Caki2 (cell line): ENCODE measurements at places on chromosomes 16 and 17.

DNA sequence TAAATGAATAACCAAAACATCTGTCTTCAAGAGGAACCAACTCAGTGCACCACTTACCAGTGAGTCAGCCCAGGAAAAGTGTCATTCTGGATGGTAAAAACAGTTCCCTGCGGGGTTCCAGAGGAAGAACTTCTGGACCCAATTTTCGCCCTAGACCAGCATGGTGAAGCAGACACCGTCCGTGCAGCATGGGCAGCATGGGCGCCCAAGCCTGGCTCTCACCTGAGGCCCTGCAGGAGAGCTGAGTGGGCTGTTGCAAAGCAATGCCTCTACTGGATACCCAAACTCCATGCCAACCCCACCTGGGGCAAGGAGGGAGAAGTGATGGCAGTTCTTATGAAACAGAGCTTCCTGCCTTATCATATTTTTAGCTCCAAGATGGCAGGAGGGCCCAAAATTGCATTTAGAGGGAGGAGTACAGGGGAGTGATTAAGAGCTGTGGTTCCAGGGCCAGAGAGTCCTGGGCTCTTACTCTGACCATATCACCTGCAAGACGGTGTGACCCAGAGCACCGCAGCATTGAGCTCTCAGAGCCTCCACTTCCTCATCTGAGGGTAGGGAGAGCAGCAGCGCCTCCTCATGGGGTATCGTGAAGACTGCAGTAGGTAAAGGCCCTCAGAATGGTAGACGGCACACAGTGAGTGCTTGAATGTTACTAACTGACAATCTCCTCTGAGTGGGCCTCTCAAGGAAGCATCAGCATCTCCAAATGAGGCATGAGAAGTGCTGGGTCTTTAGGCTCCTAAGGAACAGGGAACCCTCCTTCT lies 16.6 kb upstream of the INPP5K start:
- DNase-seq: no peak

DNA sequence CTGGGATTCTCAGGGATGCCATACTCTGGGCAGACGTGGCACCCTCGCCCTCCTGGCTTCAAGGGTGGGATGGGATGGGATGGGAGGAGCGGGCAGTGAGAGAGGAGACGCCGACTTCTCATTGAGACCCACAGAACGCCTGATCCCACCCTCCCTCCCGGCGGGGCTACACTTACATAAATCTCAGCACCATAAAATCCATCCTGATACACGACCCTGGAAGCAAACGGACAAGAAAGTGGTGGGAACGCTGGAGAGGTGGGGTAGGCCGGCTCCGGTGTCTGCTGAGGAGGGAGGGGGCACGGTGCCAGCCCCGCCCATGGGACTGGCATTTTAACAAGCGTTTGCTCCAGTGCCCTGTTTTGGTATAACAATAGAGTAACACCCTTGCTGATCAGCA lies 21.9 kb downstream of the ENGASE start:
- no peak for DNase-seq

- no peak for DNase-seq
Measured at GRCh38 chr16:74720579-74720978, 19.9 kb upstream of the MLKL start.

DNA sequence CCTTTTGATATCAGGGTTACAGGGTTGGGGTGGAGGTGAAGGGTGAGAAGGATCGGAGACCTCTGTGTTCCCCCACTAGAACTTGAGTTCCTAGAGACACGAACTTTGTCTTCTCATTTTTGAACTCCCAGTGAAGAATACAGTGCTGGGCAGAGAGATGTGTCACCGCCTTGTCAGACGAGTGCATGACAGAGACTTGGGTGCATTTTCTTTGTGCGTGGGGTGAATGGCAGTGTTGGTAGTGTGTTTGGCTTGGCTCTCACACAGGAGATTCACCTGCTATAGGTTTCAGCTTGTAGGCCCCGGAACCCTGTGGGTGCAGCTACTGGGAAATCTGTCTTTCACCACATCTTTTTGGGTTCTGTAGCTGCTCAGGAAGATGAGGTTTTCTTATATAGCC lies 40.0 kb upstream of the CCR7 start:
- DNase-seq: no peak

DNA sequence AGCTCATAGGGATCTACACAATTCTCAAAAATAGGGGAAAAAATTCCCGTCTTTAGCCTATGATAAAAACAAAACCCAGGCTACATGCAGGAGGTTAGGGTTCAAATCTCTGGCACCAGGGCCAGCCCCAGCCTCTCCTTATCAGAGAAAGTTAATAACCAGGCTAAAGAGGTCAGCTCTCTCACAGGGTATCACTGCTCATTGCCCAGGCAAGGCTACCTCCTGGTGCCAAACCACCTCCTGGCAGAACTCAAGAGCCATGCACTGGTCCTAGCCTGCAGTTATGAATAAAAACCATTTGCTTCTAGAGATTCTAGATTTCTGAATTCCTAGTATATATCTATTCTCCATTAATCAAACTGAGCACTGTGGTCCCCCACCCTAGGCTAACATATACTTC lies 65.8 kb downstream of the CREBBP start:
- no peak for DNase-seq
